ENCODE measurements at places on chromosomes 3 and 15.
A peak's percentile ranks its signal among the peaks of the same experiment; 100 is the strongest.

DNA sequence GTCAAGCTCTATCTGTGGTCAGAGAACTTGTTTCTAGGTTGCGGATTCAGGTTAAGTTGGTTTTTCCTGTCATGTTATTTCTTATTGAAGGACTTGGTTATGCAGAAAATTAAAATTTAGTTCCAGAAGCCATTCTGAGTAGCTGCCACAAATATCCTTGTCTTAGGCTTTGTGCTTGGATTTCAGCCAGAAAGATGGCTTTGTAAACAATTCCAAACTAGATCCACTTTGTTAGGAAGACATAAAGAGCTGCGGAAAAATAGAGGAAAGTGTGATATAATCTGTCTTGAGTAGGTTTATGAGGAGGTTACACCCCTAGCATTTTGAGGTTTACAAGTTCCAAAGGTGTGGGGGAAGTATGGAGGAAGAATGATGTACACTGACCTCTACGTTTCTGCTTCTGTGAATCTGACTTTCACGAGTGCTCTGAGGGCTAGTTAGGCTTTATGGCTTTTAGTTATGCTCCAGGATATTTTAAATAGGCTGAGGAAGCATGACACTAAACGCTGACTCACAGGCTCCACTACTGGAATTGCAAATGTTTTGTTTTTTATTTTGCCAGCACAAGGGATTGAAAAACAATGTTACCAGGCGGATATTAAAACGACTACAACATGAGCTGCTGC lies 46.3 kb upstream of the UTS2B start:
- DNase-seq: no peak

DNA sequence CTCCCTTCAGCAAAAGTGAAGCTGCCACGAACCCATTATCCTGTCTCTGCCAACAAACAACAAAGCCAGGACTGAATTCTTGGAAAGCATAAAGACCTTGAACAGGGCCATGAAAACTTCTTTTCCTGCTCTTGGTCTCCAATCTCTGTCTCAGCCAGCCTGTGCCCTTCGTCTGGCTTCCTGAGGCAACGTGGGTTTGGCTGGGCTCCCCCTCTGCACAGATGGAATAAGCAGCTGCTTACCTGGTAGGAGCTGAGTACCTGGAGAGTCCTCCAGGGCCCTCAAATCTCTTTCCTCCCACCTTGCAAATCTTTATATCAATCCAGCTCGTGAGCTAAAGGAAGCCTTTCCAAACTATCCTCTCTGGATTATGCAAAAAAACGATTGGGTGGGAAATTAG lies 97.6 kb upstream of the PSMD6 start:
- no peak for DNase-seq

DNA sequence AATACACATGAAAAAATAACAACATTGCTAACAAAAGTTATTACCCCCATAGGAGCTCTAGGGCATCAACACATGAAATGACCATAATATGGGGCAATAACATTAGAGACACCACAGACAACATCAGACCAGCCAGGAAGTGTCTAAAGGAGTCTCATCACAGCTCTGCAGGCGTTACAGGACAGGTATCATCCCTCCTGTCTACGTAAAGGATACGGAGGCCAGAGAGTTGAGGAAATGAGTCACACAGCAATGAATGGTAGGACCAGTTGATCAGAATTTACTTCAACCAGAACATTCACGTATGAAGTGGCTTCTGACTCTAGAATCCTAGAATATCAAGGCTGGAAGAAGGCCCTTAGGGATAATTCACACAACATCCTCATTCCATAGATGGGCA lies 1.8 kb downstream of the NME9 start:
- DNase-seq: no peak

- peak; percentile 74 for DNase-seq
Observed at GRCh38 chr3:136862617-136863322, 762 bp downstream of the NCK1 start.

GRCh38 chr3:67804089-67804488 lies 149.7 kb upstream of the SUCLG2 start:
- no peak for DNase-seq

- no peak for DNase-seq
Observed at GRCh38 chr3:30495172-30496065, 111.0 kb upstream of the TGFBR2 start.

DNA sequence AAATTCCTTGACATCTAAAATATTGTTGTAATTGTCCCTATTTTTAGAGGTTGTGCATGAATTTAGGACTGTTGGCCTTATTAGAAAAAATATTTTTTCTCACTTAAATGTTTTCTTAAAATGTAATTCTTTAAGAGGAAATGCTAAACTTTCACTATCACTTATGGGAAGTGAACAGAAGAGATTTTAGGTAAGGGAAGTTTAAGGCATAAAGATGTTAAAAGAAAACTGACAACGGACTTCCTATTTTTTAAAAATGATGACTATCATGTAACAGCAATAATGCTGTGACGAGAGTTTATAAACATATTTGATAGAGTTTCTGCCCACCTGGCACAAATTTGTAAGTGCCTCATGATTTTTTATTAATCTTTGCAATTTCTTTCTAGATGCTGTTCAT lies 3.1 kb downstream of the C3orf38 start:
- DNase-seq: no peak

DNA sequence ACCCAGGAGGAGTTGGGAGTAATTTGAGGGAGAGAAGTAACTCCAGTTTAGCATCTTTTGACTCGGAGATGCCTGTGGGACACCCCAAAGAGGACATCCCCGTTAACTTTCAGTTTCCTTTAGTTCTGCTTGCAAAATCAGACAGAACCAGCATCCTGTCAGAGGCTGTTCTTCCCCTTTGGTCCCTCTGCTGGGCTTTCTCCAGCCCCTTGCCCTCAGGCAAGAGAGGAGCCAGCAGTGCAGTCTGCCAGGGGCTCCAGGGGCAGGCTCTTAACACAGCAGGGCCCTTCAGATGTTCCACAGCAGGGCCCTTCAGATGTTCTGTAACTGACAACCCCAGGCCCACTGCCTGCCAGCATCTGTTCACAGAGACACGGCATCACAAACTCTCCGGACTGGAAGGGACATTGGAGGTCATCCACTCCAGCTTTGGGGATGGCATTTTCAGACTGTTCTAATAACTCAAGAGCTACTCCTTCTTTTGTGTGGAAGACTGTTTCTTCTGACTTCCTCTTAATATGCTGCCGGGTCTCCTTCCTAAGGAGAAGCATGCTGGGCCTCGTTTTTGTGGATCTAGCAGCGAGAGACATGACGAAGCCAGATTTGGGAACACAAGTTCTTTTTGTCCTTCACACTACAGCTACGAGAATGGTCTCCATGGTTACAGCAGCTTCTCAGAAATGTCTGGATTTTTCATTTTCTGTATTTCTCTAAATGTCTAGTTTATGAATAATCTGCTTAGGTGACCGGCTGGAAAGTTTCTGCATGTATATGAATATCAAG lies 51.9 kb downstream of the KY start:
- no peak for DNase-seq

DNA sequence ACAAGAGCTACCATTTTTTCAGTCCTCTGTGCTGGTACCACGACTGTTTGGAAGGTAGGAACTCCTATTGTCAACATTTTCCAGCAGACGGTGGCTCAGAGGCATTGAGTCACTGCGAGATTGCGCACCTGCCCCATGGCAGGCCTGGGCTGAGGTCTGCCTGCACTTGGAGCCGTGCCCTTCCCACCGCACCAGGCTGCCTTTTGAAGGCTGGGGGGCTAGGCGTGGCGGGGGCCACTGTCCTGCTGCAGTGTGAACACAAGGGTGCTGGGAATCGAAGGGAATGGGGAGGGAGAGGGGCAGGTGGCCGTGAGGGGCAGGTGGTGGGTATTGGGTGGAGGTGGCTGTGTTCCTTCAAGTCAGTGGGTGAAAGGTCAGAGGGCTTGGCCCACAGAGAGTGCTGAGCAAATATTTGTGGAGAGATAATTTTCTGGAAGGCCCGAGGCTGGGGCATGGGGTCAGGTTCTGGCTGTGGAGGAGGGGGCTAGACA lies 16.3 kb downstream of the SNX33 start:
- peak; percentile 65 for DNase-seq
